ENCODE measurements at places on chromosomes 6 and 20.

DNA sequence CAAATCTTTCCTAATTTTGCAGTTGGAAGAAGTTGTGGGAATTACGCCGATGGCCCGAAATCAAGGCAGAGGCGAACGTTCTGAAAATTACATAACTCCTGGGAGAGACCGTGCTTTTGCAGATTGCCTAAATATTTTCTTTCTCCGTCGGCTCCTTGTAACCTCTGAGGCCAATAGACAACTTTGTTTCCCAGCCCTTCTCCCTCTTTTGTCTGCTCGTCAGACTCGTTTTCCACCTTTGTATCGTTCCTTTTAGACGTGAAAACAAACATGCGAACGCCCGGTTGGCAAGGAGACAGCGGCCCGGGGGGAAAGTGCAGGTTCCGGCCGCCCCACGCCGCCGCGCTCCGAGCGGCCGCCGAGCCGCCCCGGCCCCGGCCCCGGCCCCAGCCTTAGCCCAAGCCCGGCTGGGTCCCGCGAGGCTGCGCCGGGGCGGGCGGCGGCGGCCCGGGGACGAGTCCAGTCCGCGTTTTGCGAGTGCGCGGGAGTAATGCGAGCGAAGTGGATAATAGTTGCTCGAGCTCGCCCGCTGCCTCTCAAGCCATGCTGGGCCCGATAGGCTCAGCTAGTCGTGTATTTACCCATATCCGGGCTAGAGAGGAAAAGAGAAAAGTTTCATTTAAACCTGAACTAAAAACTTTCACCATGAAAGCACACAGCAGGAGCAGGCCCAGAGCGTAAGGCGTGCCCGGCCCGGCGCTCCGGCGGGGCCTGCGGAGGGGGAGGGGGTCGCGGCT, at the start of gene ARID1B:
Gene ARID1B, plus strand, starts transcription at position 539 of the 737 bp plus-strand sequence. CDS start 303 bp downstream, outside the sequence.
- peak; percentile 78 for DNase-seq

GRCh38 chr20:58988565-58988882, 7.5 kb downstream of the NELFCD start:
- DNase-seq, result no peak

GRCh38 chr6:2471472-2471871, 226.1 kb upstream of the GMDS start:
- no peak for DNase-seq

GRCh38 chr6:157760589-157761330, 62.3 kb upstream of the SNX9 start:
- DNase-seq, result no peak

- no peak for DNase-seq
Observed at GRCh38 chr6:146545581-146545980, 1.9 kb downstream of the RAB32 start.

- DNase-seq, result no peak
Observed at GRCh38 chr6:28203201-28203600, 21.9 kb upstream of the ZSCAN9 start.

DNA sequence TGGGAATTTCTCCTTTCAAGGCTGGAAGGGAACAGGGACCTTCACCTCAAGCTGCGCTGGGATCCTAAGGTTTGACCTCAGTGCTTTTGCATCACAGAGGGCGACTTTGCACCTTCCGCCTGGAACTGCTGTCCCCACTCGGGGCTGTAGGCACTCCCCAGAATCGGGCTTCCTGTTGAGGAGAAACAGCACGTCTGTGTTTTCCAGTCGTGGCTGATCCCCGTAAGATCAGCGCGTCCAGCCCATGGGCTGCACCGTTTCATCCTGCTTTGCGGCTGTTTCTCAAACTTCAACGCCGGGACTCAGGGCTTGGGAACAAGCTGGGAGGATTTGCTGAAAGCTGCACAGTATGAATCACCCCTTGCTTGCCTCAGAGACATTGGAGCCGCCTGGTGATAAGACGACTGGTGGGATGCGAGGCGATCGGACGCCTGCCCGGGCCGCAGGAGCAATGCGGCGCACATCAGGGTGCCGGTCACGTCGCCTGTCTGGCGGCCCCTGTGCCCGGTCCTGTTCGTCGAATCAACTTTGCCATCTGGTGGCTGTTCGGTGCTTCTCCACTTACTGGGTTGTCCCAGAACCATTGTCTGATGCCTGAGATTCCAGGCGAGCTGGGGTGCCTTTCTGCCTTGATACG, 53.6 kb upstream of the FRMD1 start:
- peak; percentile 93 for DNase-seq

DNA sequence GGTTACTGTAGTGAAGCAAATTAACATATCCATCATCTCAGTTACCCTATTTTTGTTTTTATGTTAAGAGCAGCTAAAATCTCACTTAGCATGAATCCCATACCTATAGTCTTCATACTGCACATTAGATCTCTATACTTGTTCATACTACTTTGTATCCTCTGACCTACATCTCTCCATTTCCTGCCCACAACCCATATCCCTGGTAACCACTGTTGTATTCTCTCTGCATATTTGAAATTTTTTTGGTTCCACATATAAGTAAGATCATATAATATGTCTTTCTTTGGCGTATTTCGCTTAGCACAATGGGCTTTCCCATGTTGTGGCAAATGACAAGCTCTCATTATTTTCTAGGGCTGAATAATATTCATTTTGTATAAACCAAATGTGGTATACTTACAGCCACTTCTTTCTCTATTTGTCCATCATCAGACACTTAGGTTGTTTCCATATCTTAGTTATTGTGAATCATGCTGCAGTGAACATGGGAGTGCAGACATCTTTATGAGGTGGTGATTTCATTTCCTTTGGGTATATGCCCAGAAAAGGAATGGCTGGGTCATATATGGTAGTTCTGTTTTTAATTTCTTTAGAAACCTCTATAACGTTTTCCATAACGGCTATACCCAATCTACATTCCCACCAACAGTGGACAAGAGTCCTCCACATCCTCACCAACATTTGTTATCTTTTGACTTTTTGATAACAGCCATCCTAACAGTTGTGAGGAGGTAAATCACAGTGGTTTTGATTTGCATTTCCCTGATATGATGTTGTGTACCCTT, 39.8 kb downstream of the BACH2 start:
- DNase-seq, result no peak

DNA sequence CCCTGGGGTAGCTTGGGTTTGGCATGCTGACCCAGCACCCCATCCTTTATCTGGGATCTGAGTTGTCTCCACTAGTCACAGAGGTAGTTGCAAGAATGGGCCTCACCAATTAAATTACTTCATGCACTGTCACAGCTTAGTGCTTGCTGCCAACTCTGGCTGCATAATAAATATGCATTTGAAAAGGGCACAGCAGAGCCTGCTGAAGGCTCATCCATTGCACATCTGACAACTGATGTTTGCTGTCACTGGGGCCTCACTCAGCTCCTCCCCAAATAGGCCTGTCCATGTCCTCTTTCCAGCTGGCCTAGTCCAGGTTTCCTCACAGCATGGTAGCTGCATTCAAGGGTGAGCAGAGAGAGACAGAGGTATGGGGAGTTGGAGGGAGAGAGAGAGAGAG, 13.3 kb upstream of the NXT1 start:
- DNase-seq, result no peak

GRCh38 chr20:49187330-49187850, 744 bp downstream of the STAU1 start:
- DNase-seq, result no peak
